ENCODE measurements at places on chromosomes 13 and 19.
A peak's percentile ranks its signal among the peaks of the same experiment; 100 is the strongest.

- DNase-seq: peak; percentile 64
Measured at GRCh38 chr13:30334663-30335386, 27.5 kb upstream of the KATNAL1 start.

GRCh38 chr19:52297601-52298364 is 814 bp downstream of the ZNF480 start:
- DNase-seq: no peak

GRCh38 chr13:85799097-85799582 is at the start of gene SLITRK6:
TSS of gene SLITRK6 (minus strand) at chr13:85799419. CDS start at chr13:85796508, 2,911 bp downstream.
- no peak for DNase-seq

- DNase-seq: no peak
Measured at GRCh38 chr19:11251217-11251616, 11.1 kb downstream of the DOCK6 start.

DNA sequence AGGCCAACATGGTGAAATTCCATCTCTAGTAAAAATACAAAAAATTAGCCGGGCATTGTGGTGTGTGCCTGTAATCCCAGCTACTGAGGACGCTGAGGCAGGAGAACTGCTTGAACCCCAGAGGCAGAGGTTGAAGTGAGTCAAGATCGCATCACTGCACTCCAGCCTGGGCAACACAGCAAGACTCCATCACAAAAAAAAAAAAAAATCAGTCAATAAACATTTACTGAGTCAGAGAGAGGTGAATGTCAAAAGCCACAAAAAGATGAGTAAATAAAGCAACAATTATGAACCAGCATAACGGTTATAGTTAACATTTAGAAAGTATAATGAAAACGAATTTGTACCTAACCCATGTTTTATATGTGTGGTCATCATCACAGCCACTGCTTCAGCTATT is 23.1 kb downstream of the PSPC1 start:
- DNase-seq: no peak

- DNase-seq: no peak
Measured at GRCh38 chr13:23392925-23393645, 40.4 kb downstream of the SACS start.

DNA sequence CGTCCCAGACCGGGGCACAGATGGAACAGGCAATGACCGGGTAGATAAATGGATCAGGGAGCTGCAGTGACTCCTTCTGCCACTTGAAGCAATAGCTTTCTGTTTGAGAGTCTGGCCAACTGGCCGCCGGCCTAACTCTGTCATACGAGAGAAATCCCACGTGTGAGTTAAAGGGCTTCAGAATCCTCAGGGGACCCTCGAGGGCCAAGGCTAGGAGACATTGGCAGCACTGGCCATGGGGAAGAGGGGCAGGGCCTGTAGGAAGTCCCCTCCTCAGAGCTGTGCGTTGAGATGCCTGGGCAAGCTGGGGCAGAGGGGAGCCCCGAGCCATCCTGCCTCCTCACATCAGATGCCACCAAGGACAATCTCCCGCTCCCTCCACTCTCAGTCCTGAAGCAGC is 51.6 kb downstream of the KLF2 start:
- no peak for DNase-seq

DNA sequence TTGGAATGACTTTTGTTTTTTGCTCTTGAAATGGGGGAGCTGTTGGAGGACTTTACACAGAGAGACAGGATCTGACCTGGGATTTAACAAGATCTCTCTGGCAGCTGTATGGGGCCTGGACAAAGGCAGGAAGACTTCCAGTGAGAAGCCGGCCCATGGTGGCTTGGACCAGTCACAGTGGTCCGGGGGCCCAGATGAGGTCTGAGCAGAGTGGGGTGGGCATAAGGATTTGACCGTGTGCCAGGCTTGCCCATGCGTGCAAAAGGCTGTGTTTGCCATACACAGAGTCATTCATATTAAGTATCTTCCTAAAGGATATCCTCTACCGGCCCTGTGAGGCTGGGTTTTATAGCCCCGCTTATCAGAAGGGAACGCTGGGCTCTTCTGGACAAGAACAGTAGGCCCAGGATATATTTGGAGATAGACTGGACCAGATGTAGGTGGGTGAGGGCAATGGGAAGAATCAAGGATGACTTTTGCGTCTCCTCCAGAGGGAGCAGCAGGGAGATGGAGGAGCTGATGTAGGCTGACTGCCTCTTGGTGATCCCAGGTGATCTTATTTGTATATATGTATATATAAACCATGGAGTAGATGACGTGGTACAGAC is 4.1 kb downstream of the SPACA6 start:
- DNase-seq: no peak

DNA sequence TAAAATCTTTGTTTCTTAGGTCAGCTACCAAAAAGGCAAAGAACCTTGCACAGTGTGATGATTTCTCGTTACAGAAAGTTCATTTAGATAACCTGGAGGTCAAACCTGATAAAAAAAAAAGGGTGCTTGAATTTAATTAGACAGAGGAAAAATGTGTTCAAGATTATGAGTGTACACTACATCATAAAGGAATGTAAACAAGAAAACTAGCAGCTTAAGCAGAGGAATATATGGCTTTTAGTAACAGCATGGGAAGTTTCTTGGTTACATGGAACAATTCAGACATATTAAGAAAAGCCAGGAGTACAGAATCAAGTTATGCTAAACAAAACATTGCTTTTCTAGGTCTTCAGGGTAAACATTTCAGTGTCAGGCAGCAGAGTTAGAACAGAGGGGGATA is 32.9 kb downstream of the ING1 start:
- DNase-seq: no peak

DNA sequence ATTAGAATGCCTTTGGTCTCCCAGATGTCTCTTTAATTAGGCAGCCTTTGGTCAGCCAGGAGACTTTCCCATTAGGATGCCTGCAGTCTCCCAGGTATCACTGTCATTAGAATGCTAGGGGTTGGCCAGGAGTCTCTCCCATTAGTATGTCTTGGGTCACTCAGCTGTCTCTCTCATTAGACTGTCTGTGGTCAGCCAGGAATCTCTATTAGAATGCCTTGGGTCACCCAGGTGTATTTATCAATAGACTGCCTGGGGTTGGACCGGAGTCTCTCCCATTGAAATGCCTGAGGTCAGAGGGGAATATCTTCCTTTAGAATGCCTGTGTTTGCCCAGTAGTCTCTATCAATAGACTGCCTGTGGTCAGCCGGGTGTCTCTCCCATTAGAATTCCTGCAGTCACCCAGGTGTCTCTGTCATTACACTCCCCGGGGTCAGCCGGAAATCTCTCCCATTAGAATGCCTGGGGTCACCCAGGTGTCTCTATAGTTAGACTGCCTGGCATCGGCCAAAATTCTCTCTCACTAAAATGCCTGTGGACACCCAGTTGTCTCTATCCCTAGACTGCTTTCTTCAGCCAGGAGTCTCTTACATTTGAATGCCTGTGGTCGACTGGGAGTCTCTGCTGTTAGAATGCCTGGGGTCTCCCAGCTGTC is 1460.3 kb downstream of the UQCRFS1 start:
- no peak for DNase-seq

DNA sequence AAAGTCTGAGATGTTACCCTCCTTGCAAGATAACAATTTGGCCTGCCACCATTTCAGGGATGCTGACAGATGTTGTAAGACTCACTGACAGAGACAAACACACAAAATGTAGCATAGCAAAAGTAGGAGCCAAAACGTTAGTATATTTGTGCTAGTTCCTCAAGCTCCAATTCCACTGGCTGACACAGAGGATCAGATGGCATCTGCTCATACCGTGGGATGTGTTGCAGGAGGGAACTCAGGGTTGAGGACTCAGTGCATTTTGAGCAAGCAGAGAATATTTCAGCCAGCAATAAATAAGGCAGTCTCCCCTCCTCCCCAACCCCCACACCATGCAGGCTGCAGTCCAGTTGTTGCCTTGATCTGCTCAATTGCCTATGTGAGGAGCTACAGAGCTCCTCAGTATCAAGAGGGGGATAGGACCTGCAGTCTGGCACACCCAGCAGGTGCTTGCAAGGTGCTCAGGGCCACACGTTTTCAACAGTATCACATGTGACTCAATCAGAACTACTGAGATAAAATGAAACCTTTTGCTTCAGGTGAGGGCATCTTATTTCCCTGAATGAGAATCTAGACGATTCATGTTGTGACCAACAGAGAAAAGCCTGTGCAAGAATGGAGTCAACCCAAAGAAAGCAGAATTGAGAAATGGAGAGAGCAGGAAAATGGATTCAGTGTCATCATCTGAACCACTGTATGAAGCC is 23.6 kb upstream of the LRCH1 start:
- no peak for DNase-seq

GRCh38 chr13:113029487-113030258 is 60.7 kb downstream of the MCF2L start:
- DNase-seq: peak; percentile 32

GRCh38 chr13:109707044-109707741 is 79.2 kb downstream of the IRS2 start:
- no peak for DNase-seq

DNA sequence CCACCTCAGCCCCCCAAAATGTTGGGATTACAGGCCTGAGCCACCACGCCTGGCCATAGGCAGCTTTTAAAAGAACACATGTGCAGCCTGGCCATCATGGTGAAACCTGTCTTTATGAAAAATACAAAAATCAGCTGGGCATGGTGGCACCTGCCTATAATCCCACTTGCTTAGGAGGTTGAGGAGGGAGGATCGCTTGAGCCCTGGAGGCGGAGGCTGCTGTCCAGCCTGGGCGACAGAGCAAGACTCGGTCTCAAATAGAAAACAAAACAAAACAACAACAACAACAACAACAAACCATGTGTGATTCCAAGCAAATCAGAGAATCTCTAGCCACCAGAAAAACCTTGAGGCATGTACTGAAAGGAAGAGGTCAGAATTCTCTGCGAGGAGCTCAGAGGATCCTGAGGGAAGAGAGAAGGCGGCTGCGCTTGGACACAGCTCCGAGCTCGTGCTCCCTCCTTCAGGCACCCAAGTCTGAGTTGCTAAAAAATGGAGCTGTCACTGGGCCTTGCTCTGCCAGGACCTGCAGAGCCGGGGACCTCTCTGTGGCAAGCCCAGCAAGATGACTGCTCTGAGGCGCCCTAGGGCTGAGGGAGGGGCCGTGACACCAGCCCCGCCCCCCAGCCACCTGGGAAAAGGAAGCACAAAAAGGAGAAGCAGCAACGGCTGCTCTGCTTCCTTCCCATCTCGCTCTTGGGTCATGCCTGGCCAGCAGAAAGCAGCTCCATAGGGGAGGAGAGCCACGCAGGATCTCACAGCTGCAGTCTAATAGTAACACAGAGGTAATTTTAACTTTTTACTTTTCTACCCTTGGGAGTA is at the start of gene ARL11:
Gene ARL11, plus strand, starts transcription at position 677 of the 822 bp plus-strand sequence. CDS start 1,941 bp downstream, outside the sequence.
- peak; percentile 36 for DNase-seq

DNA sequence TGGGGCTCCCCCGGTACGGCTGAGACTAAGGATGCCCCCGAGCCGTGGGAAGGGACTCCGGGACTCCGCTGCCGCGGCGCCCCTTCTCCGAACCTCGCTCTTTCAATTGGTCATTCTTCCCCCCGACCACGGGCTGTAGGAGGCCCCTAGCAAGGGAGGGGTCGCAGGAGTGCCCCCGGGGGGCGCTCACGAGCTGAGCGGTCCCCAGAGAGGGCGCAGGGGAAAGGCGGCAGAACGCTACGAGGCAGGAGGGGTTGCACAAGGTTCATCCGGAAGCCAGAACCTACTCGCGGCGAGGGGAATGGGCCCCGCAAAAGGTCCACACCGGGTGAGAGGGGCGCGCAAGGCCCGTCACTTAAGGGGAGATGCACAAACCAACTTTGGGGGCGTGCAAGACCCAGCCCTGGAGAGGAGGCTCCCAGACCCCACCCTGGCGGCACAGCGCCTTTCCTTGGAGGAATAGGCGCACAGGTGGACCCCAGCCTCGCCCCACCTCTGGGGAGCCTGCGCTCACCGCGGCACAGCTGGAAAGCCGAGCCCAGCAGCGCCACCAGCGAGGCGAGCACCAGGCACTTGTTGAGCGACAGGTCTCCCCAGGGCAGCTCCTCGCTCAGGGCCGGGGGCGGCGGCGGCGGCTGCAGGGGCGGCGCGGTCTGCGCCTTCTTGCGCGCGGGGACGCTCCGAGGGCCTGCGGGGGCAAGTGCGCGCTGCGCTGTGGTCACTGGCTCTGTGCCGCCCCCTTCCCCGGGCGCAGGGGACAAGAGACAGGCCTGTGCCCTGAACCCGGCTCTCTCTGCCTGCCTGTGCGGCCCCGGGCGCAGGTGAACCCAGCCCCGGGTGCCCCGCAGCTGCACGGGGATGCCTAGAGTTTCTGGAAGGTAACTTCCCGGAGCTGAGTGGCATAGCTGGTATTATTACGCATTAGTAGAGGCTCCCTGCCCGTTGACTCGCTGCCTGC is 2.8 kb downstream of the JSRP1 start:
- peak; percentile 46 for DNase-seq

DNA sequence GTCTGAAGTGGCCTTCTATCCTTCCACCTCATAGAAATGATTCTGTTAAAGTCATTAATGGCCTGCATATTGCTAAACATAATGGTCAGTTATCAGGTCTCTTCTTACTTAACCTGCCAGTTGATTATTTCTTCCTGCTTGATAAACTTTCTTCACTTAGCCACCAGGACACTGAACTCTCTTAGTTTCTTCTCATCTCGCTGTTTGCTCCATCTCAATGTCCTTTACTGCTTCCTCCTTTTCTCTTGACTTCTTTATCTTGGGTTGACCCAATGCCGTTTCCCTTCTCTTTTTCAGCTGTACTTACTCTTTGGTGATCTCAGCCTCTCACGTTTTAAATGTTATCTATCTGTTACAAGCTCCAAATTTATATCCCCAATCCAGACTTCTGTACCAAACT is 17.1 kb upstream of the CLC start:
- DNase-seq: no peak

GRCh38 chr13:30607908-30608307 is 9.8 kb upstream of the USPL1 start:
- peak; percentile 83 for DNase-seq

GRCh38 chr13:100594731-100595130 is 6.1 kb upstream of the GGACT start:
- DNase-seq: no peak

DNA sequence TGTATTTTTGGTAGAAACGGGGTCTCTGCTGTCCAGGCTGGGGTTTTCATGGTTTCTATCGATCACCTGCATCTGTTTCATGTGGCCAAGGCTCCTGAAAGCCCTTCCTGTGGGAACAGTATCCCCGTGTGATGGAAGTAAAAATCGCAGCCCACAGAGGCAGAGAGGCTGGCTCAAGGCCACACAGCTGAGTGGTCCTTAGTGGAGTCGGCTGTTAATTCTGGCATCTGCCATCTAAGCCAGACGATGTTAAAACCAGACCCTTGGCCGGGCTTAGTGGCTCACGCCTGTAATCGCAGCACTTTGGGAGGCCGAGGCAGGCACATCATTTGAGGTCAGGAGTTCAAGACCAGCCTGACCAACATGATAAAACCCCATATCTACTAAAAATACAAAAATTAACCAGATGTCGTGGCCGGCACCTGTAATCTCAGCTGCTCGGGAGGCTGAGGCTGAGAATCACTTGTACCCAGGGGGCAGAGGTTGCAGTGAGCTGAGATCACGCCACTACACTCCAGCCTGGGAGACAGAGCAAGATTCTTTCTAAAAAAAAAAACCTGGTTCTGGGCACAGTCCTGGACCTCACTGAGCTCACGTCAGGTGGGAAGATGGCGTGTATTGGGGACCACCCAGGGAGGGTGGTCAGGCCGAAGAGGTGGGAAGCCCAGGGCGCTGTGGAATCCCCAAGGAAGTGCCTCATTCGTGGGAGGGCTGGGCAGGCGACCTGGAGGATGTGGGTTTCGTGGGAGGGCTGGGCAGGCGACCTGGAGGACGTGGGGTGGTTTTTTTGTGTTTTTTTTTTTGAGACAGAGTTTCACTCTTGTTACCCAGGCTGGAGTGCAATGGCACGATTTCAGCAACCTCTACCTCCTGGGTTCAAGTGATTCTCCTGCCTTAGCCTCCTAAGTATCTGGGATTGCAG is 18.5 kb upstream of the MISP start:
- no peak for DNase-seq
